Right ventricle myocardium superior (tissue), 1 donor: ENCODE measurements at places on chromosomes 1 and 21. TPM values are rescaled to one million over a fixed set of nuclear protein-coding genes. Genes with fewer than 3 reads are reported as not detected.

Gene ADGRL4
- 18.3 TPM for total RNA-seq

Gene GCSAML
- 0.24 TPM for total RNA-seq

Gene CD2
- 0.51 TPM for total RNA-seq

Gene RUNX3
- total RNA-seq = 1.0 TPM

Gene IVL
- total RNA-seq = not detected

Gene CYP4Z1
- total RNA-seq = 0.86 TPM

Gene CAMK1G
- total RNA-seq = not detected

Gene IGSF3
- 17.5 TPM for total RNA-seq

Gene CTTNBP2NL
- 12.6 TPM for total RNA-seq

DNA sequence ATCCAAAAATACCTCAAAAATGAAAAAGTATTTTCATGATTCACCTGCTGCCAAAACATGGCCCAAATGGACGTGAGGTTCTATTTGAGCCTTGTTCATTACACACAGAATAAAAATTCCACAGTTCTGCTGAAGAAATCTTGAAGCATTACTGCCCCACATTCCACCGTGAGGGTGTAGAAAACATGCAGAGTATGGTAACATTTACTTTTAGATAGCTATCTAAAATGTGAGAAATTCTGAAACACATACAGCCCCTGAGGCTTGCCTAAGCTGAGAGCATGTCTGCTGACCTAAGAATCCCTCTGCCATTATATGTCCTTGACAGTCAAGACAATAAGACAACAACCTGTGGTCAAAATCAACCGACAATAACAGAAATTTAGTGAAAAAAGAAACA lies 186.5 kb downstream of the DSCAM start:
- DNase-seq = no peak

DNA sequence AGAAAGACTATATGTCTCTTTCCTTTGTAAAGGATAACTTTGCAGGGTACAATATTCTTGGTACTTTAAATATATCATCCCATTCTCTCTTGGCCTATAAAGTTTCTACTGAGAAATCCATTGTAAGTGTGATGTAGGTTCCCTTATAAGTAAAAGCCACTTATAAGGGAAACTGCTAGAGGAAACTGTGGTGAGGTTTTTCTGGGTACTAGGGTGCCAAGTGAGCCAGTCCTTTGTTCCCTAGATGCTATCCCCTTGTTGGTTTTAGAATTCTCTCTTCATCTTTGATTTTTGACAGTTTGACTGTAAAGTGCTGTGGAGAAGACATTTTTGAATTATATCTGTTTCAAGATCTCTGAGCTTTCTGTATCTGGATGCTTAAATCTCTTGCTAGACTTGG lies 108.9 kb upstream of the NEK7 start:
- DNase-seq = no peak

DNA sequence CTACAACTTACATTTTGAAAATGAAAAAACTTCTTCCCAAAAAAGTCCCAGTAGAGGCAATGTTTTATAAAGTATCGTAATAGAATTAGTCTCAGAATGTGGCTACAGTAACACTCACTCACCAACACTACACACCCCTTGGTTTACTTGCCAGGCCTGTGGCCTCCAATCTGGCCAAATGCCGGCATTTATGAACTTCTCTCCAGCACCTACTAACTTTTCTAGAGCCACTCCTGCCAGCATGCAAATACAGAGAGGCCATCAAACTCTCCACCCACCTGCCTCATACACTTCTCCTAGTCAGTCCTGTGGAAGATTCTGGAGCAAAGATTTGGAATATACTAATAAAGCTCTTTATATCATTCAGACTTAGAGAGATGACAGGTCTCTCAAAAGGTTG lies 32.3 kb downstream of the STPG1 start:
- DNase-seq = no peak

- no peak for DNase-seq
Measured at GRCh38 chr1:193421487-193421886, 235.1 kb upstream of the B3GALT2 start.

DNA sequence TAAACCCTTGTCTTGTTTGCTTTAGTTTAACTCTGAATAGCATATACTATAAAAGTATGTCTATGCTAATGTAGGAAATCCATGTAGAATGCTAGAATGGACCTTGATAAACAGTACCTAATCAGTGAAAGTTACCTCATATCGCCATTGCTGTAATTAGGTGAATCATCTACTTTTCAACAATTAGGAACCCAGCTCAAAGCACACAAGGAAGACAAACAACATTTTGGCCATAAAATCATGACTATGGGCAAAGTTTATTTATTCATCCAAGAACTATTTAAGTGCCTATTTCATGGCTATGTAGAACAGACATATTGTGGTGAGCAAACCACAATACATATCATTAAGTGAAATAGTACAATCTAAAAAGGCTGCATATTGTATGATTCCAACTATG lies 1043.2 kb downstream of the BRINP3 start:
- DNase-seq = no peak

- no peak for DNase-seq
Measured at GRCh38 chr1:77018311-77018710, 151.0 kb downstream of the ST6GALNAC5 start.

DNA sequence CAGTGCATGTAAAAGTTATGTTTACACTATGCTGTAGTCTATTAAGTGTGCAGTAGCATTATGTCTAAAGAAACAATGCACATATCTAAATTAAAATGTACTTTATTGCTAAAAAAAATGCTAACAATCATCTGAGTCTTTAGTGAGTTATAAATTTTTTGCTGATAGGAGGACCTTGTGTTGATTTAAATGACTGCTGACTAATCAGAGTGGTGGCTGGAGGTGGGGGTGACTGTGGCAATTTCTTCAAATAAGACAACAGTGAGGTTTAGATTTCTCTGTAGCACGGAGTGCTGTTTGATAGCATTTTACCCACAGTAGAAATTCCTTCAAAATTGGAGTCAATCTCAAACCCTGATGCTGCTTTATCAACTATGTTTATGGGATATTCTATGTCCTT lies 37.0 kb downstream of the HS2ST1 start:
- DNase-seq = no peak

DNA sequence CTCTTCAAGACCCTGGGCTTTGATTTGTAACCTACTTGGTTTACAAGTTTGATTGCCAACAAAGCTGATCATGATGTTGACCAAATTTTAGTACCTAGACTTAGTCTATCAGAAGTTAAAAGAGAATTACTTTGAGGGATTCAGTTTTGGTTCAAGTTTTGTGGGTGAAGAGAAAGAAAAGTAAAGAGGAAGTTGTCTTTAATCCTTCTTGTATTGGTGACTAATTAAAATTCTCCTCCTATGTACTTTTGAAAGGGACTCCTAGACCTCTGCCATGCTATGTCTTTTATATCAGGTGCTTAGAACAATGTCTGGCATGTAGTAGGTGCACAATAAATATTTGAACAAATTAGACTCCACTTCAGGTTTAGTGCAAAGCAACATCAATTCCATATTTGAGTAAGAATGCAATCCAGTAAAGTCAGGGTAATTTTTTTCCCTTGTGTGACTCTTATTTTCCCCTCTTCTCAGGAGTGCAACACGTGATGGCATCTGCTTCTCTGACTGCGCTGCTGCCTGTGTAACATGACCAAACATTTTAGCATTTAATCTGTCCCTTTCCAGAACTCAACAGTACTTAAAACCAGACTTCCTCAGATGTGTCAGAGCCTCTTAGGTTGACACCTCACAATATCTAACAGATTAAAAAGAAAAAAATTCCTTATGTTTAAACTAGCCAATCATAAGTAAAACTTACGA lies 41.1 kb upstream of the KCNQ4 start:
- DNase-seq = no peak

- DNase-seq = no peak
Measured at GRCh38 chr1:66695116-66695515, 57.1 kb upstream of the DYNLT5 start.

DNA sequence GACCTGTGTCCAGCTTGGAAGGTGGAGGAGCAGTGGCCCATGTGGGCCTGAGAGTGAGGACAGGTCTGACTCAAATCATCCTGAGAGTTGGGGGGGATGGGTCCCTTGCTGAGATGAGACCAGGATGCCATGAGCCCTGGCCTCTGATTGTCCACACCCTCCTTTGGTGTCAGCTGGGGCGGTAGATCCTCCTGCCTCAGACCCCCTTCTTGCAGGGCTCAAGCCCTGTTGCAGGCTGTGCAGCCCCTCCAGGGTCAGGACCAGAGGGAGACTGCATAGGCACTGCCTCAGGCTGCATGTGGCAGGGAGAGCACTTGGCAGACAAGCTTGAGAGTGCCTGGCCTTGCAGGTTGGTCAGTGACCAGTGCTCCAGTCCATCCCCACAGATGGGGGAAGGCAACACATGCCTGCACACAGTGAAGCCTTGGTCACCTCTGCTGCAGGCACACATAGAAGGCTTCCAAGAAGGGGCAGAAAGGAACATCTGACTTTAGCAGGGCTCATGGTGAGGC lies 82.2 kb upstream of the ACTRT2 start:
- peak; percentile 4 for DNase-seq

DNA sequence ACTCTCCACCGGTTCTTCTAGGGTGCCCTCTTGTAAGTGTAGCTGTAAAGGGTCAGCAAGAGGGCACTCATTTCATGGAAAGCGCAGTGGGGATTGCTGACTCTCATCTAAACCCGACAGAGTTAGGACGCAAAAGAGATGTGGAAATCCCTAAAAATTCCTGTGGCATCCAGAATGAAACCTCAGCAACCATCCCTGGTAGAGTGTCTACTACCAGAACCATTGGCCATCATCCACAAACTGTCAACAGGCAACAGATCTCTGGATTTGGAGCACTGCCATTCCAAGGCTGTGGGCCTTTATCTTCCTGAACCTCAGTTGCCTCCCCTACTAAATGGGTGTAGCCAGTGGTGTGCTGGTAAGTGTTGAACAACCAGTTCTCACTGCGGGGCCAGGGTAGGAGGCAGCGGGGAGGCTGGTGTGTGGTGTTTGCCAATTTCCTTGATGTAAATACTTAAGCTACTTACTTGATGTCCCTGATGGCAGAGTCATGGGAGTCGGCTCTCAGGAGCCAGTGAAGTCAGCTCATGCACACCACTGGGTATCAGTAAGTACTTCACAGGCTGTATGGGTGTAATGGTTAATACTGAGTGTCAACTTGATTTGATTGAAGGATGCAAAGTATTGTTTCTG lies 195.8 kb downstream of the KAZN start:
- DNase-seq = no peak

DNA sequence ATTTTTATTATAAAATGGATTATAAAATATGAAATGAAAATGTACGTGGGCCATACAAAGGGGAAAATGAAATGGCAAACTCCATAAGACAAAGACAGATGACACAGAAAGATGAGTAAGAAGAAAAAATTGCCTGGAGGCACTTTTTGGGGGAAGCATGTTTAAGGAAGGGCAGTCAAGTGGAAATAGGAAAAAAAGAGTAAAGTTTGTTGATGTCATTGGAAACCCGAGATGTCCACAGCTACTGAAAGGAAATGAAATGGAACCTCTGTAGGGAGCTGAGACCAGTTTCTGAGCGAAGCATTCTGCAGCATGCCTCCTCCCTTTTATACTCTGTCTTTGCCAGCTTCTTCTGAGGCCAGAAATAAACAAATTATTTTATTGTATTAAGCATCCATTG lies 203.4 kb upstream of the UBE2U start:
- no peak for DNase-seq

- no peak for DNase-seq
Measured at GRCh38 chr1:40141878-40142535, 19.2 kb upstream of the RLF start.
